NCI-H1092 (cell line): ENCODE measurements at places on chromosomes 3 and 15.
A peak's percentile ranks its signal among the peaks of the same experiment; 100 is the strongest.

DNA sequence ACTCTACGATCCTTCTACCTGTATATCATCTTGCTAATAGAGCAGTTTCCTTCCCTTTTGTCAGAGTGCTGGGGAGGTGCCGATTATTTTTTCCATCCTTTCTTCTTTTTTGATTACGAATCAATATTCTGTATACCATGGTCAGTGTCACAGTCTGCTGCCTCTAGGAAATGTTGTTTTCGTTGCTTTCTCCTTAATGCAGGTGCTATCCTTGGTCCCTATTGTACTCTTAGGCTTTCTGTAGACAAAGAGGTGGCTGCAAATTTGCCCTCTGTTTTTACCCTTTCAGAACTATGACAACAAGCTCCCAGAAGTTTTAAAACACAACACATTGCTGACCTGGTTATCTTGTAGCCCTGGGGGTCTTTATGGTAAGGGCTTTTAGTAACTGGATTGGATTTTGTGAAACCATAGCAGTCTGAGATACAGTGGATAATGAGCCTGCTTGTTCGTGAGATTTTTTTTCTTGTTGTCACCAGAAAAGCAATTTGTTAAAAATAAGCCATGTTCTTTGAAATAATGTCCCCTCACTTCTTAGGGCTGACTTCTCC lies 430.3 kb upstream of the TPM1 start:
- no peak for DNase-seq

- no peak for DNase-seq
These were observed 26.2 kb downstream of the LRRFIP2 start for GRCh38 chr3:37148208-37148607.

- DNase-seq: no peak
These were observed 78.7 kb downstream of the ZNF280D start for GRCh38 chr15:56654624-56655023.

- no peak for DNase-seq
These were observed 17.0 kb downstream of the EMC3 start for GRCh38 chr3:9969632-9970019.

DNA sequence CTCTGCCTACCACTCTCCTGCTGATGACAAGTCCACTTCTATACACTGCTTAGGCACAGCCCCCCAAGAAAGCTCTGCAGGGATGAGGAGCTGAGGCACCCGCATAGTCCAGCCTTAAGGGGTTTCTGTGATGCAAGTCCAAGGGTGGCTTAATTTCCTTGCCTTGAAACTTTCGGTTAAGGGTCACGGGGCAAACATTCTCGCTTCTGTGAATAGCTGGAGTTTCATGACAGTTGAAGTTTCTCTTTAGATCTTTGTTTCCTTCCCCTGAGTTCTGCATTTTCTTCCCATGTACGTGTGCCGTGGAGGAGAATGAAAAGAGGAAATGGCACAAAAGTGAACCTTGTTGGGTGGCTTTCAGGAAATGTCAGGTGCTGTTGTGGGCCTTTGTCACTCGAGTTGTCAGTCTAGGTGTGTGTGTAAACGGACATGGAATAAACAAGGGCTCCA lies 7.0 kb downstream of the GPR160 start:
- DNase-seq: no peak

DNA sequence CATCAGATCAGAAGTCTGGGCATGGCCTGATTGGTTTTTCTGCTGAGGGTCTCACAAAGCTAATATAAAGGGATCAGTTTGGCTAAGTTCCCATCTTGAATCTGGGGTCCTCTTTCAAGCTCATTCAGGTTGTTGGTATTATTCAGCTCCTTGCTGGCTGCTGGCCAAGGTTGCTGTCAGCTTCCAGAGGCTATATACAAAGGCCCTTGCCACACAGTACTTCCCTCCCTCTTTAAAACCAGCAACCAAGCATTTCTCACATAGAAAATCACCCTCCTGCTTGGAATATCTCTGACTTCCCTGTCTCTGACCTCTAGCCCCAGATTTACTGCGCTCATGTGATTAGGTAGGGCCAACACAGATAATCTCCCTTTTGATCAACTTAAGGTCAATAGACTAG lies 442.9 kb downstream of the ERC2 start:
- peak; percentile 29 for DNase-seq

GRCh38 chr3:47425383-47425778 lies 44.6 kb downstream of the PTPN23 start:
- DNase-seq: no peak

DNA sequence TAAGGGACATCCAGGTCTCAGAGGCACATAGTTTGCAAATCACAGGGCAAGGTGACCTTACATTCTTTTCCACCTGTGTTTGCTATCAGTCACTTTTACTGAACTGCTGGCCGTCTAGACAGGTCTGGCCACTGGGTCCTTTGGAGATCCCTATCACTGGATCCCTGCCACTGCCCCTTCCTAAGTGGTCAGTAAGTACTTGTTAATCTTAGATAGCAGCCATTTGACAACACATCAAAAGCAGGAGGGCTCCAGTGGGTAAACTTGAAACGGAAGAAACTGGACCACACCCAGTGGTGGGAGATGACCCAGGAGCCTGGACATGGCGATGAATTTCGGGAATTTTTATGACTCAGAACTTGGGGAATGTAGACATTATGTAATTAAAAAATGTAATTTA lies 28.9 kb upstream of the RASGRP1 start:
- DNase-seq: no peak

- no peak for DNase-seq
These were observed 48.5 kb downstream of the EFHB start for GRCh38 chr3:19885468-19885867.

GRCh38 chr3:37945156-37945806 lies 45.3 kb upstream of the VILL start:
- no peak for DNase-seq

DNA sequence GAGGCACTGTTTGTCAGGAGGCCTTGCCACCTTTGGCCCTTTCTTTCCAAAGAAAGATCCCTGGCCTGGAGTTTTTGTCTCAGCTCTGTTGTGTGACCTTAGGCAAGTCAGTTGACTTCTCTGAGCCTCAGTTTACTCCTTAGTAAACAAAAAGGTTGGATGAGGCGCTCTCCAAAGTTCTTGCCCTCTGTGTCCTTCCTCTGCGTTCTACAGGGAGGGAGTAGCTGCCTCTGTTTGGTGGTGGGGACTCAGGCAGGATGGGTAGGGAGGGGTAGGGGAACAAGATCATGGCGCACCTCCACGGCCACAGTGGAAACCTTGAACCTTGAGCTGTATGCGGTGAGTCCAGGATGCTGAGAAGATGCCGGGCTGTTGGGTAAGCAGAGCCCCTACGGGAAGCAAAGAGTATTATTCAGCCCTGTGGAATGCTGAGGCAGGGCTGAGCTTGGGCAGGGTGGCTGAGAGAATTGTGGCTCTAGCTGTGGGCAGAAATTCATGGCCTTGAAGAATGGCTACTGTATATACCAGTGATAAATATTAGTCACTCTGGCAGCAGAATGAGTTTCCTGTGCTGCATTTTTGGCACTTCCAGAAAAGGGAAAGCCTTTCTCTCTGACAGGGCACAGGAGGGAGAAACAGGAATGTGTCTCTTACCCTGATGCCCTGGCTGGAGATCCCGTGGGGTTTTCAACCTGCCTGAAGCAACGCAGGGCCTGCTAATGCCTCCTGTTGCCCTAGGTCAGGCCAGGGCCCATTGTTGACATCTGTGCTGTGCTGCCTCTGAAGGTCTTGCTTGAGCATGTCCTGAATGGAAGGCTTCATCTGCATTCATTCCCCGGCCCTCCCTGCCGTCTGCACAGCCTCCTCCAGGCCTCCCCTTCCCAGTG lies 39.9 kb downstream of the SMAD3 start:
- no peak for DNase-seq
